ENCODE measurements at places on chromosomes 2 and 18.

GRCh38 chr2:106054321-106054720 lies 139.8 kb downstream of the UXS1 start:
- no peak for DNase-seq

- DNase-seq: no peak
Observed at GRCh38 chr2:101956465-101957438, 35.0 kb upstream of the IL1R2 start.

- DNase-seq: no peak
Observed at GRCh38 chr2:240225660-240226475, 85.4 kb upstream of the OTOS start.

DNA sequence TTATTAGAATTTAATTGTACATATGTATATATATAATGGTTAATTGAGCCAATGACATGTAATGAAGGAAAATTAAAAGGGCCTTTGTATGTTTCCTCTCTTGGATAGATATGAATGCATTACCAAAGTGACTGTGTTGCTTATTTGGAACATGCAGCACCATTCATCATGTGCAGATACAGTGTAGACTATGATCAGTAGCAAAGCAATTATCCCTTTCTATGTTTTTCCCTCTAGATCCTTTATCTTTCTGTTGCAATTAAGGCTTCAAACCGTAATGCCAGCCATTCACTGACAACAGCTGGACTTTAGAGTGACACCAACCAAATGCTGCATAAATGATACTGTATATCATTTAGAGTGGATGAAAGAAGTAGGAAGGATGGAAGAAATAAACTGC lies 565.2 kb downstream of the NRXN1 start:
- DNase-seq: no peak

DNA sequence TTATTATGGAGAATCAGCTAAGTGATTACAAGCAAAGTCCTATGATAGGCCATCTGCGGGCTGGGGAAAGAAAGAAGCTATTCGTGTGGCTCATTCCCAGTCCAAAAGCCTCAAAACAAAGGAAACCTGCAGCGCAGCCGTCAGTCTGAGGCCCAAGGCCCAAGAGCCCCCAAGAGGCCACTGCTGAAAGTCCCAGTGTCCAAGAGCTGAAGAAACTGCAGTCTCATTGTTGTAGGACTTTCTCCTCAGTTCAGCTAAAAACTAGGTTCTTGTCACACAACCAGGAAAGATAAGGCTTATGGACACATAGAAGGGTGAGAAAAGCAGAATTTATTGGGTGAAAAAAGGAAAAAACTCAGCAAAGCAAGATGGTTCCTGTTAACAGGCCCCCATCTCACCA lies 143.2 kb downstream of the RHBDD1 start:
- no peak for DNase-seq

GRCh38 chr18:8912348-8913326 lies 189.9 kb upstream of the NDUFV2 start:
- DNase-seq: no peak

- DNase-seq: no peak
Observed at GRCh38 chr18:79680891-79681339, 1.3 kb downstream of the CTDP1 start.

- no peak for DNase-seq
Observed at GRCh38 chr2:236177604-236177966, 9.4 kb upstream of the GBX2 start.

- no peak for DNase-seq
Observed at GRCh38 chr2:107062173-107062572, 176.2 kb upstream of the ST6GAL2 start.

GRCh38 chr2:25566694-25567093 lies 106.7 kb downstream of the DTNB start:
- DNase-seq: no peak

- DNase-seq: no peak
Observed at GRCh38 chr2:181785691-181786344, 105.5 kb upstream of the NEUROD1 start.

DNA sequence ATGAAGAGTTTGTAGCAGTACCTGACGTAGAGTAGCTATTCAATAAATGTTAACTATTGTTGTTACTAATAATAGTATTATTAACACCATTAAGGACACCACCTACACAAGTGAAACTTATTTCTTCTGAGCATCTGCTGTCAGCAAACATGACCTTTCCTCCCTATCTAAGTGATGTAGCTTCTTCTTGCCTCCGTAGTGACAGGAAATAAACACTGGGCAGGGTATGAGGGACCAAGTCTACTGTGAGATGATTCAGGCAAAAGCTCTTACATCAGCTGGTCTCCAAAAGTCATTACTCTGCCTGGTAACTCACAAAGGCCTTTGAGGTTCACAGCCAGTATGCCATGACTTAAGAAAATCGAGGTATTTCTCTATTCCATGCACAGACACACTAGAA lies 750.5 kb downstream of the CPS1 start:
- DNase-seq: no peak

- peak; percentile 60 for DNase-seq
Observed at GRCh38 chr2:161237392-161238264, 70.6 kb upstream of the PSMD14 start.

DNA sequence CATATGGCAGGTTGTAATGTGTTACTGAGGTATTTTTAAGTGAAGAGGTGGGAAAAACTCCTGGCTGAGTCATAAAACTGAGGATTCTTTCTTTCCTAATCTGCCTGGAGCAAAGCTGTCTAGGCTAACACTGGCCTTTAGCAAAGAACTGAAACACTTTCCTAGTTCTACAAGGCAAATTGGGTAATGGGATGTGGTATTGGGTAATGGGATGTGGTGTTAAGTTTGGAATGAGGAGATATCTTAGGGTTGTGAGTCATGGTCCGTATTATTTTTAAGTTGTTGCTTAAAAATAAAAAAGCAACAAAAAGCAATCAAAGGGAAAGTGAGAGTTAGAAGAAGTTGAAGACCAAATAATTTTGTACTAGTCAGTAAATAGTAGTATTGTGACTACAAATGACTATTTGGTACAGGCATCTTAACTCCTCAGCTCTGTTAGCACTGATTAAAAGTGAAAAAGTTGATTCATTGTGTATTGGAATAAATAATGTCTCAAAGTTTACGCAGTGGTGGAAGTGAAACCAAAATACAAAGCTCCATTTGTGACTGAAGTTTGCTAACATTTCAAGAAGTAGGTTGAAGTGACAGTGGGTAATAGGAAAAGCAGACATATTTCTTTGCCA lies 216.8 kb downstream of the CAMKMT start:
- no peak for DNase-seq

- DNase-seq: no peak
Observed at GRCh38 chr2:156492979-156493378, 56.8 kb downstream of the GPD2 start.

DNA sequence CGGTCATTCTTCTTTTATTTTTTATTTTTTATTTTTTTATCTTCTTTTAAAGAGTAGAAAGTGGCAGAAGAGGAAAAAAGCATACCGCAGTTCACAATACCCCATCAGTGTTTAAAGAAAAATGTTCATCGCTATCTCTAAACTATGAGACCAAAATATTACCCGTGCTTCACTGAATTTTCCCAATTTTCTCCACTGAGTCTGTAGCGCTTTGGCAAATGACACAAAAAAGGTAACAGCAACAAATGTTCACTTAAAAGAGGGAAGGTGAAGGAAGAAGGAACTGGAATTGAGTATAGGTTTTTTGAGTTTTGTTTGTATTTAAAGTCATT lies 15.1 kb upstream of the RIOK3 start:
- DNase-seq: no peak

DNA sequence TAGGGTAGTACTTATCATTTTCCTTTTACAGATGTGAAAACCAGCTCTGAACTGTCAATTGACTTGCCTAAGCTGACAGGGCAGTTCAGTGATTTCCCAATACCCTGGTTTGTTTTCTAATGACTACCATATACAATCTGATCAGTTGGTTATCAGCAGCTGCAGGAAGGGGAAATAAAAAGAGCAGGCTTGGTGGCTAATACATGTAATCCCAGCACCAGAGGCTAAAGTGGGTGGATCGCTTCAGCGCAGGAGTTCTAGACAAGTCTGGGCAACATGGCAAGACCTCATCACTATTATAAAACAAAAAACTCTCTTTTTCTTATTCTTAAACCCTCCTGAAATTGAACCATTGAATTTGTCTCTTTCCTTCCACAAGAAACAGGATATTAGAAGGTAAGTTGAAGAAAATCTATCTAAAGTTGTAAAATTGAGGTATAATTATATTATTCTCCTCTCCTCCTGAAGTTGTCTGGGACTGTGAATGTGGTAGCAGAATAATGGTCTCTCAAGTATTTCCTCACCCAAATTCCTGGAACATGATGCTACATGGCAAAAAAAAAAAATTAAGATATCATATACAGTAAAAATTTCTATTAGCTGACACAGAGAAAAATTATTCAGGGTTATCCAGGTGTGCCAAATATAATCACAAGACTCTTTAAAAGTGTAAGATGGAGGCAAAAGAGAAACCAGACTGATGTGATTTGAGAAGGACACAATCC lies 1441.6 kb downstream of the SUCLG1 start:
- no peak for DNase-seq

DNA sequence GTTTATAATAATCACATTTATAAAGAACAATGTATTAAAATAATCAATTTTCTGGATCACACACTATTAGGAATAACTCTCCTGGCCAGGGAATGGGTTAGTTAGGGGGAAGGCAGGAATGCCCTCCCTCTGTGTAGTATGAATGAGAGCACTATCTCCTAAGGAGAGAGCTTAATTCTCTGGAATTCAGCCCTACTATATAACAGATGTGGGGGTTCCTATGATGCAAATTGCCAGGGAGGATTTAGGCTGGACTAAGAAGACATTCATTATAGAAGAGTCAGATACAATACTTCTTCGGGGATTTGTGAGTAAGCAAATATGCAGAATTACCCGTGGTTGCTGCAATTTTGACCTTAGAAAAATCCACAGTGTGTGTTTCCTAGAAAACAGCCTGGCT lies 250.1 kb upstream of the VRK2 start:
- no peak for DNase-seq

GRCh38 chr2:82994151-82994550 lies 1464.9 kb downstream of the SUCLG1 start:
- DNase-seq: no peak

DNA sequence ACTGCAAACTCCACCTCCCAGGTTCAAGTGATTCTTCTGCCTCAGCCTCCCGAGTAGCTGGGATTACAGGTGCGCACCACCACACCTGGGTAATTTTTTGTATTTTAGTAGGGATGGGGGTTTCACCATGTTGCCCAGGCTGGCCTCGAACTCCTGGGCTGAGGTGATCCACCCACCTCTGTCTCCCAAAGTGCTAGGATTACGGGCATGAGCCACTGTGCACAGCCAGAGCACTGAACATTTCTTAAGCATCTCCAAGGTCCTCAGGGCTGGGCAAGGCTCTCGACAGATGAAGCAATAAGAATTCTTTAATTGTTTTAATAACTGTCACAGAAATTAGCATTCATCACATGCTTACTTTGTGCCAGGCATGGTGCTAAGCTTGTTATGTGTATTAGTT lies 4.1 kb downstream of the ATOH8 start:
- DNase-seq: no peak

DNA sequence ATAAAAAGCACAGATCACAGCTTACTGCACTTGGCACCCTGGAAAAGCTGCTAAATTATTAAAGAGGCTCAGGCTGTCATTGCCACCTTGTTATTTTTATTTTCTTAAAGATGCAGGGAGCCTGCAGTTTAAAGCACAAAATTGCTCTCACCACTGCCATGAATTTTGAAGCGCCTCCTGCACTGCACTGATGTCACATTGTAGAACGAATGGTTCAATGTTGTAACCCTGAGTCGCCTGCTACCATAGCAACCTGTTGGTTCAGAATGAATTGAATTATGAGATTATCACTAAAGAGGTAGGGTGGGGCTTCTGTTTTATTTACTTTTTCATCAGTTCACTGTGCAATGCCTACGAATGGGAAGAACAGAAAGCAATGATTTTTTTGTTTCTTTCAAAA lies 16.5 kb downstream of the SCG2 start:
- DNase-seq: peak; percentile 83

DNA sequence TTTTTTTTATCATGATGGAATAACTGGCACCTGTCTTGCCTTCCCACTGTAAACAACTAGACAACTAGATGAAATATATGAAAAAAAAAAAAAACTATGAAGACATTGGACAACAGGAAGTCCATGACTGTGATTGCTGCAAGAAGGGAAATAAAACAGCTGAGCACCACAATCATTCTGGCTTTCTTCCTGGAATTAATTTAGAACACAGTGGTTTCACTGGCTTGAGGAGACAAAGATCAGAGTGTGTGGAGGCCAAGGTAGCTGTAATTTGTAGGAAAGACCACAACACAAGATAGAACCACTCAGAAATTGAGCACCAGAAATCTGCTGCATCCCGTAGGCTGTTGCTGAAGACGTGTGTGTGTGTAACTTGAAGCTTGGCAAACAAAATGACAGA lies 121.1 kb upstream of the PID1 start:
- no peak for DNase-seq
